ENCODE measurements at places on chromosomes 6 and 20.

DNA sequence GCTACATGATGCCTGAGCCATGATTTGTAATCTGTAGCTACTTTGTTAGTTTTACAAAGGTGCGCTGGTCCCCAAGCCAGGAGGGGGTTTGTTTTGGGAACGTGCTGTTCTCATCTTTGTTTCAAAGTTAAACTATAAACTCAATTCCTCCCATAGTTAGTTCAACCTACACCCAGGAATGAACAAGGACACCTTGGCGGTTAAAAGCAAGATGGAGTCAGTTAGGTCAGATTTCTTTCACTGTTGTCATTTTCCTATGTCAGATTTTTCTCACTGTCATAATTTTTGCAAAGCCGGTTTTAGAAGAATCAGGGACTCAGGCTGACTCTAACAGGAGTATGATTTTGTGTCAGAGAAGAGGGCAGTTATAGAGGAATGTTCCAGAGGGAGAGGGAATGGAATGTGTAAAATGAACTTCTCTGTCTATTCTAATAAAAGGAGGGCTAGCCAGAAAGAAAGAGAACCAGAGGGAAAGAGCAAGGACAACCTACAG is 2.3 kb upstream of the GMPR start:
- DNase-seq = no peak

DNA sequence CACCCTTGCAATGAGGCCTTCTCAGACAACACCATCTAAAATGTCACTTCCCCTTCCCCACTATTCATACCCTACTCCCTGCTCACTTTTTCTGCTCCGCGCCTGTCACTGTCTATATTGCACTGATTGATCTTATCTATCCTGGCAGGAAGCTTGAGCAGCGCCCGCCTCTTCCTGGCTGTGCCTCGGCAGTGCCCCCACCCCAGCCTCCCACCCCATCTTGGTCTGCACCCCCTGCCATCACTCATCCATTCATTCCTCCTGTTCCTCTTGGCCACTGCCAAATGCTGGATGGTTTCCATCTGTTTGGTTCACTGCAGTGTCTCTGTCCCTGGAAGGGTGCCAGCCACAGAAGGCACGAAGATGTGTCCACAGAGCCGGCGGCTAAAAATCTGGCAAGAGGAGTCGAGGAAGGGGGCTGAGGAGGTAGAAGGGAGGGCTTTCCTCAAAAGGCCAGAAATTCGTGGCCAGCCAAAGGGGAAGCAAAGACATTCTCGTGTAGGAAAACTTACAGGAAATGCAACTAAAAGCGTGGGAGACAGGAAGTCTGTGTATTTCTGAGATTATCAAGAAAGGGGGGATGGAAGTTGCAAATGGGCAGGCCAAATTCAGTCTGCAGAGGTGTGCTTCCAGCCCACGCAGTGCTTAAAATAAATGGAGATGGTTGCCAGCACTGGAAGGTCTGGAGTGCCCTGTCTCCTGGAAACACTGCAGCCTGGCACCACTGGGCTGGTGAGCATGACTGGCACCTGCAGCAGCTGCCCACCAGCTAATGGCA is 27.6 kb downstream of the SYNJ2 start:
- peak; percentile 29 for DNase-seq

DNA sequence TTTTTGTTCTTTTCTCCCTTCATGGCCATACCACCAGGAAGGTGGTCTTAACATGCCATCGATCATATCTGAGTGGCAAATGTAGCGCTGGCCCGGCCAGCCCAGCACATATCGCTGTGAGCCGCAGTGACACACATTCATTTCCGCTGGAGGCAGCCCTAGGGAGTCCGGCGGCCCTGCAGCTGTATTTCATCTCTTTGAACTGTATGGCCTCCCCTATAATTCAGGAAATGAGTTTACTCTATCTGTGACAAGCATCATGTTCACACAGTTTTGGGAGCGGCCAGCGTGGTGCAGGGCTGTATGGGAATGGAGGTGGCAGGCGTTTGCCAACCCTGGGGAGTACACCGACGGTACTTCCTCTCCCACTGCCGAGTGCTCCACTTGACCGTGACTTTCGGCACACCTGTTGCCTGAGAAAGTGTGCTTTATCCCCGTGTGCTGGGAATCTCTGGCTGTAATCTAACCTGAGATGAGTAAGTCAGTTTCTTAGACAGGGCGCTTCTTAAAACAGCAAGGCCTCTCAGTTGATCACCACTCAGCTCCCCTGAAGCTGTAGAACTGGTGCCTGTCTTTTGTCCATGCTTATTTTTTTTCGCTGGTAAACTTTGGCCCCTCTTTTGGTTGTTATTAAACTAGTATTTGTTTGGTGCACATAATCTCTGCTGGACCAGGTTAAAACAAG is 257.1 kb upstream of the TAB2 start:
- peak; percentile 74 for DNase-seq

GRCh38 chr6:99605911-99606655 is 550 bp upstream of the PRDM13 start:
- no peak for DNase-seq

DNA sequence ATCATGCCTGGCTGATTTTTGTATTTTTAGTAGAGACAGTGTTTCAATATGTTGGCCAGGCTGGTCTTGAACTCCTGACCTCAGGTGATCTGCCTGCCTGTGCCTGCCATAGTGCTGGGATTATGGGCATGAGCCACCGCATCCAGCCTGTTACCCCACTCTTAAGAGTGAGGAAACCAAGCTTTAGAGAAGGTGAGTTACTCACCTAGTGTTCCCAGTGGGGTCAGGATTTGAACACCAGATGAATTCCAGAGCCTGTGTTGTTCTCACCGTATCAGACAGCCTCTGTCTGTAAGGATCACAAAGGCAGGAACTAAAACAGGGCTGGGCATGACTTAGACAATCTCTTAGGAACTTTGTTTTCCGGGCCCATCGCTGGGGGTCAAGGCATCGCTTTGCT is 9.4 kb upstream of the FANCE start:
- DNase-seq = no peak

DNA sequence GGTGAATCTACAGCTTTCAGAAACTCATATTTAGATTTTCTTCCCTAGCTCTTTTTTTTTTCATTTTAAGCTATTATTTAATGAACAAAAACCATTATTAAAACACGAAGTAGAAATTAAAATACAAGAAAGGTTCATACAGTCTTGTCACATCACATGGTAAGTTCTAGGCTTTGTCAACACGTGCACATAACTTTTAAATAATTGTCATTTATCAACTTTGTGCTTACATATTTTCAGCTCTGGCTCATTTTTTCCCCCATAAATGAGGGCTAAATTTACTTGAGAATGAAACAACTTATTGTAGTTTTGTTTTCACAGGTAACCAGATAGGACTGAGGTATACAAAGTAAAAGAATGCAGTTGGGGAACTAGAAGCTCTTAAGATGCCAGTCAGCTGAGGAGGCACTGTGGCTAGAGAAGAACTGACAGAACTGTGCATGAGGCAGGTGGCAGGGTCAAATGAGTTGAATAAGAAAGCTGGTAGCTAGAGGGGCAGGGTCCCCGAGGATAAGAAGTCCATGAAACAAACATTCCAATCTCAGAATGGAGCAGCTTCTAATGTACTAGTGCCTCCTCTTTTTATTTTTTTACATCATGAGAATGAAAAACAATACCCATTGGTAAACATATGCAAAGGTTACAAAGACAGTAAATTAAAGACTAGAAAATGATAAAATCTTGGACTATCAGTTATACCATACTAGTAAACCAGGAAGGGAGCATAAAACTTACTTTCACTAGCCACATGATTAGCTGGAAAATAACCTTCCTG is 141.5 kb downstream of the MYB start:
- DNase-seq = no peak

- DNase-seq = no peak
Observed at GRCh38 chr6:53813096-53813495, 18.3 kb downstream of the LRRC1 start.

GRCh38 chr20:19301843-19302242 is 89.4 kb downstream of the SLC24A3 start:
- DNase-seq = no peak

GRCh38 chr6:139920027-139920775 is 545.8 kb upstream of the CITED2 start:
- DNase-seq = peak; percentile 58

GRCh38 chr6:144155529-144155928 is 5.2 kb downstream of the STX11 start:
- no peak for DNase-seq

DNA sequence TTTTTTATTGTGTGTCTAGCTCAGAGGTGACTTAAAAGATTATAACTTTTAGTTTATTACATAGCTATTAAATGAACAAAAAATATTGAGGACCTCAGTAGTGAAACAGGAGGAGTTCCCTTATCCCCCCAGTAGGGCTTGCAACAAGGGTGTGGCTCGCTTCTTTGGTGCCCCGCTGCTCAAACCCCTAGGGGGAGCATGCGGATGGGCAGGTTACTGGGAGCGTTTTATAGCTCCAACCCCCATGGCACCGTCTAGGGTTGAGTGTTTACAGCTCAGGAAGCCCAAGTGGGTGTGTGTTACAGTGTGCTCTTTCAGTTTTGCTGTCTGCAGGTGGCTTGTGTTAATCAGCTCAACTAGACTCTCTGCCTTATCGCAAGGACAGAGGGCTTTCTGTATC is 1513.7 kb downstream of the GRIK2 start:
- DNase-seq = no peak

- peak; percentile 4 for DNase-seq
Observed at GRCh38 chr20:34363465-34364222, 571 bp downstream of the ITCH start.

DNA sequence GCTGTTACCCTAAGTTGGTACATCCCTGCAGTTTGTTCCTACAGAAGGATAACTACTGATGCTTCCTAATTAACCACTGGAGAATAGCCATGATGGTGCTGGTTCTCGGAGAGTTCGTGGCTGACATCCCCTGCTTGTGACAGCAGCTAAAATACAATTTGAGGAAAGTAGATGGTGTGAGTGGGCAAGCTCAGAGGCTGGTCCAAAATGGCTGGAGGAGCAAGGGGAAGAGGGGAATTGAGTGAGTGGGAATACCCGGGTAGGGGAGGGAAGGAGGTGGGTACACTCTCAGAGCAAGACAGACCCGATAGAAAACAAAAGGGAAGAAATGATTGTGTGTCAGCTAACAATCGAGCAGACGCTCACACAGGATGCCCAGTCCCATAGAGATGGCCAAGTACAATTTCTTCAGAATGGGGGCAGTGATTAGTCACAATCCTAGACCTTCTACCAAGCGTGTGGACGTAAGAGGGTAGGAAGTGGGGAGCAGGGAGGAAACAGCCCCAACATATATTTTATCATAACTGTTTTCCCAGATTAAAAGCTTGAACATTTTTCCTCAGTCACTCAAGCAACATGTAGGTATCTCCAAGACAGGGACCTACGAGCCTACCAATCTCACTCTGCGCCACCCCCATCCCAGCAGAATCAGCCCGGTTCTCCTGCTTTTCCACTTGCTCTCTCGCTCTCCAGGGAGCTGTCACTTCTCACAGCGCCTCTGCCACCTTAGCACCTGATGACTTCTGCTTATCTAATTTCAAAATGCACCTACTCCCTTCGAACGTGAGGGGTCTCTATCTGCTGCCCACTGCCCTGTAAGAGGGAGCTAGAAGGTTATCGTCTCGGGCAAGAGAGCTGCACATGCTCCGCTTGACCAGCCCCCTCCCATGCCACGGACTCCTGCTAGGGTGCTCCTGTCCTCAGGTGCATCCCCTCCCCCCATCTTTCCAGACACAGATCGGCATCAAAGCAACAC is 26.2 kb downstream of the RIPOR2 start:
- DNase-seq = peak; percentile 50

DNA sequence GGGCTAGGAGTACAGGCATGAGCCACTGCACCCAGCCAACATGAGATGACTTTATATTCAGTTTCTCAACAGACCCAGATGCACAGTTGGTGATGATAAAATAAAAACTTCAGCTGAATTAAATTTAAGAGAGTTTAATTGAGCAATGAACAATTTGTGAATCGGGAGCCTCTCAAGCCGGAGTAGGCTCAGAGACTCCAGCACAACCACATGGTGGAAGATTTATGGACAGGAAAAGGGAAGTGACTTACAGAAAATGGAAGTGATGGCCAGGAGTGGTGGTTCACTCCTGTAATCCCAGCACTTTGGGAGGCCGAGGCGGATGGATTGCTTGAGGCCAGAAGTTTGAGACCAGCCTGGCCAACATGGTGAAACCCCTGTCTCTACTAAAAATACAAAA is 10.4 kb upstream of the BCAS4 start:
- DNase-seq = no peak

DNA sequence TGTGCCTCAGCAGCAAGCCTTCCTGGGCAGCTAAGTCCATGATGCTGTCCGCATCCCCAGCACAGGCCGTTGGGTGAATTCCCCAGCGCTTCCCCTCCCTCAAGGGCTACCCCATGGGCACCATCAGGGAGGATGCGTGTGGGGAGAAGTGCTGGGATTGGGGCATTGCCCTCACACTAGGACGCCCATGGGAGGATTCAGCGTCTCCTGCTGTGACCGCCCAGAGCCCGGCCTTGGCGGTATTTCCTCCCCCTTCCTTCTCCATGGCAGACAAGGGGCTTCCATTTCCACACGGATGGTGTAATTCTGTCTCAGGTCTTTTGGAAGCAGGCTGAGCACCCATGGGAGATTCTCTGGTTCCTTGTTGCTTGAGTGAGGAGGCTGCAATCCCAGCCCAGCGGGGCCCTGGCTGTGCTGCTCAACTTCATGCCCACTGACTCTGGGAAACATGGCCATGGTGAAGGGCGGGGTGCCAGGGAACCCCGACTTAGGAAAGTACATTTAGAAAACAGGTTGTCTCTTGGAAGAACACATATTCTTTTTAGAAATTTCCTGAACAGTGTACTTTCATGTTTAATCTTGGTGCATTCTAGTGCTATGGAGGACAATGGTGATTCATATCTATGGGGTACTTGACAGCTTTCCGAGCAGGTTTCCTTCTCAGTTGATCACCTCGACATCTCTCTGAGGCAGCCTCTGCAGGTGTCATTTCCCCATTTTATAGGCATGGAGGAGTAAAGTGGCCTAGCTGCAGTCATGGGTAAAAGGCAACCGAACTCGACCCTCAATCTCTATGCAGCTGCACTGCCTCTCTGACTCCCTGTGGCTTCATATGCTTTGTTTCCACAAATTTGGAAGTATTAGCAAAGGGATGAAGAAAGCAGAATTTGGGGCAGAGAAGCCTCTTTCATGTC is 178.2 kb upstream of the CST7 start:
- no peak for DNase-seq

DNA sequence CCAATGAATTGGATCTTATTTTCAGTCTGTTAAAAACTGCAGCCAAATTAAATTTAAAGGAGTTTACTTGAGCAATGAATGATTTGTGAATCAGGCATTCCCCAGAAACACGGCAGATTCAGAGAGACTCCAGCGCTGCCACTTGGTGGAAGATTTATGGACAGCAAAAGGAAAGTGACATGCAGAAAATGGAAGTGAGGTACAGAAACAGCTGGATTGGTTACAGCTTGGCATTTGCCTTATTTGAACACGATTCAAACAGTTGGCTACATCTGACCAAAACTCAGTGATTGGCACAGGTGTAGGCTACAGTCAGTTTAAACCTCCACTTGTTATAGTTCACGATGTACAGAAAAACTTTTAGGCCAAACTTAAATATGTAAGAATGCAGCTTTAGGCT is 257.6 kb upstream of the IMPG1 start:
- no peak for DNase-seq

- no peak for DNase-seq
Observed at GRCh38 chr20:25643716-25644115, 19.9 kb upstream of the NANP start.

Data from CD14-positive monocyte (primary cell).